Activated CD4-positive, alpha-beta memory T cell treated with anti-CD3 and anti-CD28 coated beads for 36 hours (primary cell): ENCODE measurements at places on chromosomes 12 and 14. TPM values are rescaled to one million over a fixed set of nuclear protein-coding genes. Genes with fewer than 3 reads are reported as not detected.

GRCh38 chr12:1595690-1596347 lies 1.4 kb upstream of the FBXL14 start:
- no peak for DNase-seq

DNA sequence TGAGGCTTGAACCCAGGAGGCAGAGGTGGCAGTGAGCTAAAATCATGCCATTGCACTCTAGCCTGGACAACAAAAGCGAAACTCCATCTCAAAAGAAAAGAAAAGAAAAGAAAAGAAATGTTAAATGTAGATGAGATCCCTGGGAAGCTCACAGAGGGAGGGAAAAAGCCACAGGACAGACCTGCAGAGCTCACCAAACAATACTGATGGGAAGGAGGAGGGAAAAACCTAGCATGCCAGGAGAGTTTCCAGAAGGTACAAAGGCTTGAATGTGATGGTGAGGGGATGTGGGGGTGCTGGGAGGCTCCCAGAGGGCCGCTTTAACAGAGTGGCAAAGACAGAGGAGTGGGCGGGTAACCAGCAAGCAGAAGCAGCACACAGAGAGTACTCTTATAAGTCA lies 72.3 kb downstream of the PTPN21 start:
- DNase-seq = no peak

DNA sequence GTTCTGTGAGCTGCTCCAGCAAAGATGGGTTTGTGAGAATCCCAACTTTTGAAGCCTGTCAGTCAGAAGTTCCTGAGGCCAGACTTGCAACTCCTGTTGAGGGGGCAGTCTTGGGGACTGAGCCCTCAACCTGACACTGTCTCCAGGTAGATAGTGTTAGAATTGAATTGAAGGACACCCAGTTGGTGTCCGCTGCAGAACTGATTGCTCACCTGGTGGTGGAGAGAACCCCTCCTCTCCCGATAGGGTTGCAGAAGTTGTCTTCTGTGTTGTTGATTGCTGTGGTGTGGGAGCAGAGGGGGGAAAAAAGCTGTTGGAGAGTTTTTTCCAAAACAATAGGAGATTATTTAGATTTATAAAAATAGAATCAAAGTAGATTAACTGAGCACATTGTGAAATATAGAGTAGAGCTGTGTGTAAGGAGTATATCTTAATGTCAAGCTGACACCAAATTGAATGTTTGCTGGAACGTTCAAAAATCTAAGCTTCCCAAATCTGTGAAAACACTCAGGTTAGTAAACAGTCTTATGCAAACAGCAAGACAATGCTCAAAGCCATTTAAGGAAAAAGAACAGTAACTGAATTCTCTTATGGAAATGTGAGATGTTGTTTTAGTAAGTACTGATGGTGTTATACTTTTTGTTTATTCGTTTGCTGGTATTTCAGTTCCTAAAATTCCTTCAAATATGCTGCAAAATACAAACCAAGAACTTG lies 18.6 kb downstream of the HIF1A start:
- DNase-seq = no peak

- DNase-seq = no peak
Measured at GRCh38 chr12:131642771-131643170, 68.1 kb upstream of the SFSWAP start.

GRCh38 chr12:97535582-97535981 lies 73.0 kb downstream of the RMST start:
- no peak for DNase-seq

GRCh38 chr14:66918527-66918926 lies 270.7 kb upstream of the GARIN2 start:
- no peak for DNase-seq

- DNase-seq = no peak
Measured at GRCh38 chr14:71472356-71473340, 459.6 kb upstream of the RGS6 start.

DNA sequence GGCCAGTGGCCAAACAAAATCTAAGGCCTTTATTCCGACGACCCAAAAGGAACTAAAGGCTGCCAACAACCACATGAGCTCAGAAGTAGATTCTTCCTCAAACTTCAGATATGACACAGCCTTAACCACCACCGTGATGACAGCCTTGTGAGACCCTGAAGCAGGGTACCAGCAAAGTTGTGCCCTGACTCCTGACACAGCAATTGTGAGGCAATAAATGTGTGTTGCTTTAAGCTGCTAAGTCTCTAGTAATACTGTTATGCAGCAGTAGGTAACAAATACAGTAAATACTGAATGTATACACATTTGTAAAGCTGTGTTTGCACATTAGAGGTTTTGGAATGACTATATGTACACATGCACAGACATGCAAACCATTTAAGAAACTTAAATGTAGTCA lies 10.7 kb upstream of the SLC6A13 start:
- peak; percentile 22 for DNase-seq

DNA sequence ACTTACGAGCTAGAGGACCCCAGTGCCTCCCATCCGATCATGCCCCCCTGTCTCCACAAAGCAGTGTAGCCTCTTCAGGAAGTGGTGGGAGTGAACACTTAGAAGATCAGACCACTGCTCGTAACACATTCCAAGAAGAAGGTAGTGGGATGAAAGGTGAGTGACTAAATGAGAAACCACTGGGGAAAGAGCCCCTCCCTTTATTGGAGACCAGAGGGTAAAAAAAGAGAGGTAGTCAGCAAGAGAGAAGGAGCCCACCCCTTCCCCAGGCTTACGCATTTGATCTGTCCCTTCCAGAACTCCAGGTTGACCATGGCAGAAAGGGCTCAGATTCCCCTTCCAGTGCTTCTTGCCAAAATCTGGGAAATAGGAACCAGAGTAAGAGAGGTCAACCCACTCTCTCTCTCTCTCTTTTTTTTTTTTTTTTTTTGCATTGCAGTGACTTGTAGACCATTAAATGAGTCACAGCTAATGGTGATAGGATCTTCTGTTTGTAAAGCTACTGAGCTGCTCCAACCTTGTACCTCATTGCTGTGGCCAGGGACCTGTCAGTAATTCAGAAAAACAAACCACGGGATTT lies 165.4 kb downstream of the GCH1 start:
- DNase-seq = peak; percentile 34

- DNase-seq = peak; percentile 76
Measured at GRCh38 chr12:6950811-6951540, at the start of gene PTPN6. Gene PTPN6, plus strand, starts transcription at chr12:6951356. Its CDS starts 157 bp downstream, at chr12:6951513.

- no peak for DNase-seq
Measured at GRCh38 chr12:107027636-107028053, 40.7 kb upstream of the MTERF2 start.

GRCh38 chr14:23646648-23647549 lies 10.7 kb downstream of the DHRS2 start:
- DNase-seq = peak; percentile 12

DNA sequence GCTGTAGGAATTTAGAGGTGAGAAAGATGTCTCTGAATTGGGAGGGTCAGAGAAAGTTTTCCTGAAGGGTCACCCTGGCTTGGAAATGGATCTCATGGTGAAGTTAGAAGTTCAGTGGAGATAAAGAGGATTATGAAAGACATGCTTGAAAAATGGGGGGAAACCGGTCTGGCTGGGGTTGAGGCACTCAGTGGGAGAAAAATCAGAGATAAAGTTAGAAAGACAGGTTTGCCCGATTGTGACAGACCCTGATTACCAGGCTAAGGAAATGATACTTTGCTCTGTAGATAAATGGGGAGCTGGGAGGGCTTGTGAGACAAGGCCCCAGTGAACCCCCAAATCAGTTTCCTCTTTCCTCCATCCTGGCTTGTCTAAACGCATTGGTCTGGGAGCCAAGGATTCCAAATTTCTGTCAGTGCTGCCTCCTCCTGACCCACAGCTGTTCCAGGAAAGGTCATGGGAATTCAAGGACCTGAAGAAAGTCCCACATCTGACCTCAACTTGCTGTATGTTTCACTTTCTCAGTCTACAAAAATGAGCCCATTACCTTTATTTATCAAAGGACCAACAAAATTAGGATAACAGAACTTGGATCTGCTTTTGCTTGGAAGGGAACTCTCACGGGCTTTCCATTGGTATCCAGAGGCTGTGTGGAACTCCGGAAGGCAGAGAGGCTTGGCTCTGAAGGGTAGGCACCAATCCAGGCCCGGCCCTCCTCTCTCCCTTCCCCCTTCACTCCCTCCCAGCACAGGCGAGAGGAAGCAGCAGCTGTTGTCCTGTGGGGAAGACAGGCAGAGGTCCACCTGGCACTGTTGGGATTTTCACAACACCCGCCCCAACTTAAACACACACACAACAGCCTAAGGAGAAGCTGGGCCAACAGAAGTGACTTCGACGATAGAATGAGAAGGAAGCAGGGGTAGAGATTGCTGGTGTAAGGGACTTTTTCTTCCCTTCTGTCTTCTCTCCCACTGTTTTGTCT lies 3.4 kb upstream of the RNASE7 start:
- no peak for DNase-seq

DNA sequence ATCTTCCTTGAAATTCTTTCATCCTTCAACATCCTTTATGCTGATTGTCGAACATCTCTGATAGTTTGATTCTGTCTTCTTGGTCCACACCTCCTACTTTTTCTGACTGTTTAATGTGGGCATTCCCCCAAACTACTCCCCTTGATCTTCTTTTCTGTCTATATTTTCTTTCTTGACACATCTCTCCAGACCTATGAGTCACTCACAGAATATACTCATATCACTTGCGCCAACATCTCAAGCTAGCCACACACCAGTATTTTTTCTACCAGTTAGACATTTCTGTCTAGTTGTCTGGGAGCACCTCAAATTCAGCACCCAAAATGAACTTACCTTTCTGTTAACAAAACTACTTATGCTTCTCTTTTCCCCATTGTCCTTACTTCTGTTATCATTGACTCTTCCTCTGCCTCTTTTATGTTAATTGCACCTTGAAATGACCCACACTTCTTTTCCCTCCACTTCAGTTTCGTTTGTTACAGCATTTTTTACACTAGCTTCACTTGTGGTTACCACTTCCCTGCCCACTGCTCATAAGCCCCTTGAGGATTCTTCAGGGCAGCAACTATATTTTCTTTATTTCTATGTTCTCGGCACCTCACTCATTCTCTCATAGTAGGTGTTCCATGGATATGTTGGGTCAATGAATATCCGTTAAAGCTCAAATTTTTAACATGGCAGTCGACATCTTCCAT lies 33.5 kb downstream of the TSHR start:
- no peak for DNase-seq

DNA sequence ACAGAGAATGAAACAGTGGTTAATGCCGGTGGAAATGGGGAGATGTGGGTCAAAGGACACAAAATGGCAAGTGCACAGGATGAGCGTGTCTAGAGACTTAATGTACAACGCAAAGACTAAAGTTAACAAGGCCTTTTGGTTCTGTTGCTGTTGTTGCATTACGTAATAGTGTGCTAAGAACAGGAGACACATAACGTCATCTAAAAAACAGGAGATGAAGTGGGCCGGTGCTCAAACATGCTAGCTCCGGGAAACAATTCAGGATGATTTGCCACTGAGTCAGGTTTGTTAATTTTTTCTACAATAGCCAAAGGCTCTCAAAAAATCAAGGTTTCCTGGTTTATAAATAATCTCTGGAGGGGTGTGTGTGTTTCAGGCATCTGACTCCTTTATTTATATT lies 55.5 kb downstream of the ETV6 start:
- no peak for DNase-seq

GRCh38 chr14:74984236-74985027 lies 18.3 kb upstream of the EIF2B2 start:
- DNase-seq = no peak

- peak; percentile 70 for DNase-seq
Measured at GRCh38 chr12:120820884-120821510, 83.2 kb downstream of the SPPL3 start.

DNA sequence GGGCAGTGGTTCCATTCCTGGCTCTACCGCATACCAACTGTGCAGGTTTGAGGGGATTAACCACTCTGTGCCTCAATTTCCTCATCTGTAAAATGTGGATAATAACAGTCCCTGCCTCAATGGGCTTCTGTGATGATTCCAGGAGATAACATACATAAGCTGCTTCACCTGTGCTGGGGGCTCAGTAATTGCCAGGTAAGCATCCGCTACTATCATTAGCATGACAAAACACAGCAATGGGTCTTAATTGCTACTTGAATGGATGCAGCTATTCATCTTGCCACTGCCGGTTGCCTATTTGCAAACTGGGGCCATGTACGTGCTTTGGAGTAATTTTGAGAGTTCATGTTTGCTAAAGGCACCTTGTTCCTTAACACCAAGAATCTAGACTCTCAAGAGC lies 132.6 kb downstream of the TMEM132D start:
- DNase-seq = no peak

TAMALIN gene
- 18.7 TPM for total RNA-seq

CCDC38 gene
- total RNA-seq = 0.24 TPM

PTGR2 gene
- total RNA-seq = 10.3 TPM

LMNTD1 gene
- not detected for total RNA-seq

TMEM132D gene
- total RNA-seq = not detected

CEP290 gene
- 12.8 TPM for total RNA-seq
